ENCODE measurements at places on chromosomes 2 and 18.

GRCh38 chr2:48148841-48149430 is 242.6 kb upstream of the FBXO11 start:
- no peak for DNase-seq

- DNase-seq: no peak
Measured at GRCh38 chr2:141933226-141933625, 197.6 kb downstream of the LRP1B start.

DNA sequence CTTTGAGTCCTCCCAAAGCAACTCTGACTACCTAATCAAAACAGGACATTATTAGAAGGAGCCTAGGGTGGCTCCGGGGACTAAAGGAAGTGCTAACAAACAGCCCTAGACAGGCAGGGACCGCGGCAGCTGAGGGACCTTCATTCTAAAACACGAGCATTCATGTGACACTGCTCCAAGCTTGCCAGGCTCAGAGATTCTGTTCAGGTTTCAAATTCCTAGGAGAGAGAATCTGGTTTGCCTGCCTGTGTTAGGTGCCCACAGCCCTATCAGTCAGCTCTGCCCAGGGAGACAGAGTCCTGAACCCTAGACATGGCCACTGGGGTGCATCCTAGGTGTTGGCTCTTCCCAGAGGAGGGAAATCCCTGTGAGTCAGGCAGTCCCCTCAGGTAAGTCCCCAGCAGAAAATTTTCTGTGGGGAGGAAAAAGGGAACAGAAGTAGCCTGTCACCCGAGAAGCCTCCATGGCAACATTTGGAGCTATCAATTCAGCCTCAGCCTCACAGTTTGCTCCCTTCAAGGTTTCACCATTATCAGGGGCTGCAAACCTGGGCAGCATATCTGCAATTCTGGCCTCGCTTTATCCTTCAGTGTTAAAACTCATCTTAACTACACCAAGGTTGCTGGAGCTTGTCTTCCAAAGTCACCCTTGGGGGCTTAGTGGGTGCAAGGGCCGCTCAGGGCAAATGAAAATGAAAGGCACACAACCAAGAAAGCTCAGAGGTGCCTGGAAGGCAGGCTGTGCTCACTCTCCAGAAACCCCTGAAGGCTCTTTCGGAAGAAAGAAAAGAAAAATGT is 28.6 kb downstream of the PCBP1 start:
- no peak for DNase-seq

GRCh38 chr2:224518806-224519580 is 66.2 kb downstream of the CUL3 start:
- DNase-seq: no peak

DNA sequence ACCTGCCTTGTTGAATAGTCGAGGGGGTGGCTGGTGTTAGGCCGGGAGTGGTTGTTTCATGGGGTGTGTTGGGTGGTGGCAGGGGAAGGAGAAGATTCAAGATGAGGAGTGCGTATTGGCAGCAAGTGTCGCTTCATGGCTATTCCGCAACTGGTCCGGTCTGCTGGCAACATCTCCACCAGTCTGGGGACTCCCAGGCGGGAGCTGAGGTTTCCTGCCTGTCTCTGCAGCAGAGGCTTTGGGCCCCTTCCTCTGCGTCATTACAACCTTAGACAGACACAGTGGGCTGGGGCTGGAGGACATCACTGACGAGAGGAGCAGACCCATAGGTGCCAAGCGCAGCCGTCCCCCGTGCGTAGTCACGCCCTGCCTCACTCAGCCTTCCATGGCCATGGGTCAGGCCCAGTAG is 64.0 kb upstream of the MCFD2 start:
- no peak for DNase-seq

- peak; percentile 27 for DNase-seq
Measured at GRCh38 chr18:27685807-27686412, 491.0 kb downstream of the CDH2 start.

DNA sequence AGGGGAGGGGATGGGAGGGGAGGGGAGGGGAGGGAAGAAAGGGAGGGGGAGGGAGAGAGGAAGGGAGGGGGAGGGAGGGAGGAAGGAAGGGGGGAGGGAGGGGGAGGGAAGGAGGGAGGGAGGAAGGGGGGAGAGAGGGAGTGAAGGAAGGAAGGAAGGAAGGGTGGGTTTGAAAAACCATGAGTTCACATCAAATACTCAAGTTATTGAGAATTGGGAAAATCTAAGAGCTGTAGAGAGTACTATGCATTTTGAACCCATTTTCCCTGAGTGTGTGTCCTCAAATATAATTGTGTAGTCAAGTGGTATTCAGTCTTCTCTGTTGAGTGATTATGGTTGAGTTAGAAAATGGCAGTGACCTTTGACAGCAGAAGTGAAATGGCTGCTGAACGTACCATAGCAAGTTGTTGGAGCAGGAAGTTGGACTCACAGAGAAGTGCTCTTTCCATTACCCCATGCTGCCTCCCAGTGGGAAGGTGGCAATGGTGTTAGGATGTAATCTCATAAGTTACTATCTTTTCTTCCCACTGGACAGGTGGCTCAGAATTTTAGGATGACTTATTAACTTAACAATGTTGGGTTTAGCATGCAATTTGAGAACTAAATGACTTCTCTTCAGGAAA is 214.6 kb downstream of the SETBP1 start:
- no peak for DNase-seq

GRCh38 chr2:69625078-69625795 is 18.3 kb downstream of the AAK1 start:
- no peak for DNase-seq

DNA sequence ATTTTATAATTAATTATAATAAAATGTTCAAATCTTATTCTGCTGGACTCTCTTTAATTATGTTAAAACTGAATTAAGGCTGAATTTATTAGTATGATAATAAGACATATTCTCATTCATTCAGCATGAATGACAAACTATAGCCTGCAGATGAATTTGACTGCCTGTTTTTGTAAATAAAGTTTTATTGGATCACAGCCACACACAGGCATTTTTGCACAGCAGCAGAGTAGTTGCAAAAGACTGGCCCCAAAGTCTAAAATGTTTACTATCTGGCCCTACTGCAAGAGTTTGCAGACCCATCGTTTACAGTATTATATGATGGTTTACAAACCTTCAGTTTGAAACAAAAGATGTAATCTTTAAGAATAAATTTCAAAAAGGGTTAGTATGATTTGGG is 58.6 kb downstream of the RMDN2 start:
- DNase-seq: no peak

DNA sequence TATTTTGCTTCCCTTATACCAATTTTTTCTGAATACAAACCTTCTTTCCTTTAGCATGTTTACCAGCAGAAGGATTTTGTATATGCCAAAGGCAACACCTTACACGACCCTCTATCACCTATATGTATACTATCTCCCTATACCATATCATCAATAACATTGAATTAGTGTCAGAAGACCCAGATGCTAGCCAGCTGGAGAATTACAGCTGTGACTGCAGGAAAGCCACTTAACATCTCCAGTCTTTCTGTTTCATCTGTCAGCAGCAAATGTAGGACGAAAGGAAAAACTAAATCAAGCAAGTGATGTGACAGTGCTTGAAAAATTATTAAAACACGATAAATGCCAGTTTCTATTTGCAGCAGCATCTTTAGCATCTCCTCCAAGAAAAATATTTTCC is 193.7 kb downstream of the STK39 start:
- DNase-seq: no peak

DNA sequence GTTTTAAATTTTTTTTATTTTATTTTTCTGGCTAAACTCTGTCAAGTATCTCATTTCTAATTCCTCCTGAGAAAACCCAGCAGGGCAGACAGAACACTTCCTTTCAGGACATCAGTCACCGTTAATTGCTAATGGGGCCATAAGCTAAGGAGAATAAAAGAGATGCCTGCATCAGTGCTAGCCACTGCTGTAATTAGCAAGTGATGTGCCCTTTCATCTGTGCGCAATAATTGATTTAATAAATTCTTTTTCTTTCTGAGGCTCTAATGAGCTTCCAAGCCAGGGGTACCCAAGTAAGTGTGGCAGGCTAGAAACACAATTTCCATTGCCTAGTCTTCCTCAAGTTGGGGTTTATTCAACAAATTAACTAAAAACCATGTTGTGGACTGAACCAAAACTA is 65.5 kb downstream of the SLC9A4 start:
- no peak for DNase-seq

DNA sequence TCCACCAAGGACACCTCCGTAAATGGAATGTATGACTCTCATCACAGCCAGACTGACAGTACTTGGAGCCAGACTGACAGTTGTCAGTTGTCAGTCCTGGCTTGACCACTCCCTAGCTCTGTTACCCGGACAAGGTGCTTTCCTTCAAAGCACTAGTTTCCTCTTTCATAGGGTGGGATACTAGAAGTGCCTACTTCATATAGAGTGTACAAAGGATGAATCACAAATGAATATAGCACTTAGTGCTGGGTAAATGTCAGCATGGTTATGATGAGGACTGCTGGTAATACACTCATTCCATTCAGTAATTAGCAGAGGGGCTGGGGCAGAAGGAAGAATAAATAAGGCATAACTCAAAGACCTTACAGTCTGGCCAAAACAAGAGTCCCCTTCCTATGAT is 91.4 kb downstream of the ARL4C start:
- no peak for DNase-seq

GRCh38 chr2:39504790-39505335 is 67.8 kb upstream of the MAP4K3 start:
- DNase-seq: no peak

DNA sequence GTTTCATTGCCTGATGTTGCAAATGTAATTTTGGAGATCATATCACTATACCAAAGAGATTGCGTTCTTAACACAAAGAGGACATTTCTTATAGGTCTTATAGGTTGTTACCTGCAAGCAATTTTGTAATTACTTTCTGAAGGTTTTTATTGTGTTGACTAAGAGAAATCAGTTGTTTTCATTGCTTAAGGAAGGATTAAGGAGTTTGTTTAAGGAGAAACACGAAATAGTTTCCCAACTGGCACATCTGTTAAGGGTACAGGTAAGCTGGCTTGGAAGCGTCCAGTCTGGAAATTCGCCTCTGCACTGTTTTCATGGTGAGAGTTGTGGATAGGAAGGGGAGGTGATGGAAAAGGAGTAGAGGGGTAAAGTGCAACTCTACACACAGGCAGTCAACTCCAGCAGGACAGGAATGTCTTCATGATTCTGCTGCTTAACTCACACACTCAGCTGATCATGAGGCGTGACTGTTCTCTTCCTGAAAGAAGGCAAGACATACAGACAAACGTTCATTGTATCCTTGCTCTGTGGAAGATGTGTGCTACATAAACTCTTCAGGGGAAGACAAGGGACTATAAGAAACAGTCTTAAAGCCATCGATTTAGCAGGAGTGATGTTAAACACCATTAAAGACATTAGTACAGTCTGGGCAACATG is 61.4 kb upstream of the ACSL3 start:
- no peak for DNase-seq

DNA sequence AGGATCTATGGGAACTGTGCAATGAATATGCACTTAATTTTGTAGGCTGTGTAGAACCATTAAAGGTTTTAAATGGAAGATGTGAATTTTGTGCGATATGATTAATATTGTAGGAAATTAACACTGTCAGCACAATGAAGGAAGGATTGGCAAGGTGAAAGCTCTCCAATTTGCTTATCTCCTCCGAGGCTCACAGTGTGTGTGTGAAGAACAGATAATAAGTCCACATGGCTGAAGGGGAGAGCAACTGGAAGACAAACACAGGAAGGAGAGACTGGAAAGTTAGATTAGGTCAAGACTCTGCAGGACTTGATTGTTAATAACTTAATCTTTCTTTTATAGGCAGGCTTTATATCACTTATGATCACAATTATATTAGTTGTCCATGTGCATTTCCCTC is 269.7 kb upstream of the VRK2 start:
- DNase-seq: no peak

- no peak for DNase-seq
Measured at GRCh38 chr2:497770-498492, 179.3 kb downstream of the TMEM18 start.

DNA sequence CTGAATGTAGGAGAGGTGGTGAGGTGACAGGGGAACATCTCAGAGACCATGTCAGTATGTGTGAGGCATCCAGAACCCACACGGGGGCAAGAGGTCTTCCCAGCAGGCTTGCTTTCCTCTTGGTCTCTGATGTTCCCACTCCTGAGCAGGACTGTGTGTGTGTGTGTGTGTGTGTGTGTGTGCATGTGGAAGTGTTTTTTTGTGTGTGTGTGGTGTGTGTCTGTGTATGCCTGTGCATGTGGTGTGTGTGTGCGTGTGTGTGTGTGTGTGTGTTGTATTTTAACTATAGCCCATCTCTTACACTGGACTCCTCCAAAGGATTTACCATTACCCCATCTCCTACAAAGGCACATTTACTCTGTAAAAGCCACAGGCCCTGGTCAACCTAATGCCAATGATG is 40.4 kb downstream of the SLC4A5 start:
- DNase-seq: no peak

DNA sequence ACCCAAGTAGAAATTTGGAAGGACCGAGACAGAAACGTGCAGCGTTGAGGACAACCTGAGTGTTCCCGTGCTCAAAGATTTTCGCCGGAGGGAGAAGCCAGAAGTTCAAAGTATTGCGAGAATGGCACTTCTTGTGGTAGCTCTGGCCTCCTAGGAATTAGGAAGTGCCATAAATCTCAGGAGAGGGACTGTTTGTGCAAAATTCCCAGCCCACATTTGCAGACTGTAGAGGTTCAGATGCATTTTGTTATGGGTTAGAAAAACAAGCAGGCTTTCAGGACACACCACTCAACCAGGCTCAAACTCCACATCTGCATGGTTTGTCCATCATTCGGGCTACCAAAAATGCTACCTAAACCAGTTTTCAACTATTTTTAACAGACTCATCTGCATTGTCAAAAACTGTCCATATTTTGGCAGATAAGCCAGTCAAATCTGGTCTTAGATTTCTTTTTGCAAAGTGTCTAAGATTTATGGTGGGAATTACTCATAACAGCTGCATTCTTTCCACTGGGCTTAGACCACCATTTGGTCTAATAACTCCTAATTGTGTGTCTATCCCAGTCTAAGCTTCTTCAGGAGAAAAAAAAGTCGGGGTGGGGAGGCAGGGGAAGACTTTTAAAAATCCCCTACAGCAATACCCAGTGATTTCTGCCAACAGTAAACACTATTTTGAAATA is 422.9 kb downstream of the ARHGAP15 start:
- DNase-seq: peak; percentile 24

DNA sequence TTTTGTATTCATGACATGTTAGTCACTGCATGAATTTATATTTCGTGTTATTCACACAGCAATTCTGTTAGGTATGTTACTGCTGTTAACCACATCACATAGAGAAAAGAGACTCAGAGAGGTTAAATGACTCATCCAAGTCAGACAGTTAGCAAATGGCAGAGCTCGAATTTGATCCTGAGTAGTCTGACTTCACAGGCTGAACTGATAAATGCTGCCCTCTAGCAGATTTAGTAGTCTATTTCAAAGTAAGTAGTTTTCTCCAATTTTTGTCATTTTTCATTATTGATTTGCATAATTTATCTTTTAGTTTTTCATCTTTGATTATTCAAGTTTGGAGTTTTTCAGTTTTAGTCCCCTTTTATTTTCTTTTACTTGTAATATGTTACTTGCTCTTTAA is 58.3 kb downstream of the WDR7 start:
- no peak for DNase-seq

GRCh38 chr2:186573531-186573930 is 16.3 kb upstream of the ITGAV start:
- no peak for DNase-seq

GRCh38 chr2:177482195-177482594 is 89.6 kb downstream of the AGPS start:
- DNase-seq: no peak

- no peak for DNase-seq
Measured at GRCh38 chr18:2706903-2707302, 51.4 kb downstream of the SMCHD1 start.

Measured in femur (tissue), 1 donor.